AML-193 (cell line): ENCODE measurements at places on chromosomes 12 and 14.

GRCh38 chr12:25494926-25495325, 58.2 kb downstream of the LMNTD1 start:
- no peak for DNase-seq

- DNase-seq, result no peak
These were observed 39.0 kb upstream of the HDAC7 start for GRCh38 chr12:47858511-47859266.

DNA sequence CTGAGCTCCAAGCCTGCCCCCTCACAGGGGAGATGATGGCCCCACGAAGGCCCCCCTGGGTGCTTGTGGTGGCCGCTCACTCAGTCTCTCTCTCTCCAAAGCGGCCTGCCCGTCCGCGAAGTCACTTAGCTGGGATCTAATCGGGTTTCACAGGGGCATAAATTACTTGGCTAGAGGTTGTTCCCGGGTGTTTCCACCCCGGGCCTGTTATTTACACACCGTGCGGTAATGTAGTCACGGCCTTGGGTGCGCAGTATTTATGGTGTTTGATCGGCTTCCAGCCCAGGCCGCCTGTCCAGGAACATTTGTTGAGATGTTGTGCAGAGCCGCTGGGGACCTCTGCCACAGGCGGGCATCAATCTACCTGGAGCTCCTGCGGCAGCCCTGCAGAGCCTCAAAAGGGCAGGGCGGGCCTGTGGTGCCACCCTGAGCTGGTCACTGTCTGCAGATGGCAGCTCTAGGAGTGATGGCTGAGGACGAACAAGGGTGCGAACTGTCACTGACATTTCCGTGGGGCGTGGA, 91.2 kb downstream of the KIF26A start:
- no peak for DNase-seq

GRCh38 chr12:56020423-56021184, at the start of gene IKZF4:
IKZF4 (plus strand) TSS chr12:56021043; CDS start chr12:56021494, 451 bp downstream.
- peak; percentile 74 for DNase-seq

- DNase-seq, result peak; percentile 48
These were observed 41.9 kb downstream of the ATP23 start for GRCh38 chr12:57983146-57983857.

GRCh38 chr12:29505122-29505521, 7.6 kb upstream of the OVCH1 start:
- no peak for DNase-seq

DNA sequence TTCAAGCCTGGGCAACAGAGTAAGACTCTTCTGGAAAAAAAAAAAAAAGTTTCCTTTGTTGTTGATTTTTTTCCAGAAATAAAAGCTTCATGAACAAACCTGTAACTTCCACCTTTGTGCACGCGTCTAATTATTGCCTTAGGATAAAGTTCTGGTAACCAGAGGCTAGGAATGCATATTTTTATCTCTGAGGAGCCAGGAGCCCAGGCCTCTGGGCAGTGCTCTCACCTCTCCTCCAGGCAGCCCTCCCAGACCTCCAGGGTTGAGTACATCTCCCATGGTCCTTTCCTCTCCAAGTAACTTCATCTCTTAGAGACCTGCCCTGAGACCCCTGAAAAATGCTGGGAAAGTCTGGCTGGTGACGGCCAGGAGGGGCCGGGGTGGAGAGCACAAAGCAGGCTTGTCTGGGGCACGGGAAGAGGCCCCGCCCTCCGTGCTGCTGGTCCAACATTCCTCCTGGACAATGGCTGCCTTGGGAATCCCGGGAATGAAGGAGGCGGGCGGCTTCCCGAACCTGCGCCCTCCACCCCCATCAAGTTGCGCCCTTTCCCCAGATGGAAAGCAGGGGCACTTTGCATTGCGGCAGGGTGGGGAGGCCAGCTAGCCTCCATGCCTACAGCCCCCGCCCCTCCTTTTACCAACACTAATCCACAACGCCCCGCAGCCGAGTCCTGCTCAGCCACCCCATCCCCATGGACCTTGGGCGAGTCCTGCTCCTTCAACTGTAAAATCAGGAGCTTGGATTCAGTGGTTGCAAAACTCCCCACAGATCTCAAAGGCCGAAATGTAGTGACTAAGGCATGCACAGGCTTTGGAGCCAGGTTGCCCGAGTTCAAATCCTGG, 7.3 kb upstream of the FIGNL2 start:
- DNase-seq, result no peak

GRCh38 chr12:51334764-51335163, 10.8 kb upstream of the BIN2 start:
- no peak for DNase-seq

GRCh38 chr12:27343255-27344000, 10.8 kb downstream of the BMAL2 start:
- DNase-seq, result no peak
